HS-5 (cell line): ENCODE measurements at places on chromosomes 4 and X.
A peak's percentile ranks its signal among the peaks of the same experiment; 100 is the strongest.

GRCh38 chr4:85452058-85452731, 22.8 kb upstream of the ARHGAP24 start:
- no peak for DNase-seq

DNA sequence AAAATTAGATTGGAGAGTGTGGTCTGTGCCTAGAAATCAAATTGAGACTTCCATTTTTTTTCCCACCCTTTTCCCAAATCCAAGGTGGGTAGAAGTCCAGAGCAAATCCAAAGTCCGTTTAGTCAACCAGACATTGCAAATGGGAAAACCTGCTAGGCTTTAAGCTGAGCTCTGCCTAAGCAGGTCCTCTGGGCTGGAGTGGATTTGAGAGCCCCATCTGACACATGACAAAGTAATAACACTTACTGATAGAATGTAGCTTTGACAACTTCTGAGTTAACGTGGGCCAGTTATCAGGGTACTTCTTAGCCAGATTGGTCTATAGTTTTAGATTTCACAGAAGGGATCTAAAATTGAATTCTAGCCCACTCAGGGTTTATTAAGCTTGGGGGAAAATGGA, 242.3 kb downstream of the GALNTL6 start:
- DNase-seq = no peak

GRCh38 chr4:112801341-112801740, 164.4 kb downstream of the LARP7 start:
- no peak for DNase-seq

GRCh38 chr4:151555151-151555945, 146.4 kb downstream of the FHIP1A start:
- DNase-seq = no peak

- DNase-seq = no peak
Measured at GRCh38 chr4:142222127-142222526, 585.7 kb downstream of the IL15 start.

DNA sequence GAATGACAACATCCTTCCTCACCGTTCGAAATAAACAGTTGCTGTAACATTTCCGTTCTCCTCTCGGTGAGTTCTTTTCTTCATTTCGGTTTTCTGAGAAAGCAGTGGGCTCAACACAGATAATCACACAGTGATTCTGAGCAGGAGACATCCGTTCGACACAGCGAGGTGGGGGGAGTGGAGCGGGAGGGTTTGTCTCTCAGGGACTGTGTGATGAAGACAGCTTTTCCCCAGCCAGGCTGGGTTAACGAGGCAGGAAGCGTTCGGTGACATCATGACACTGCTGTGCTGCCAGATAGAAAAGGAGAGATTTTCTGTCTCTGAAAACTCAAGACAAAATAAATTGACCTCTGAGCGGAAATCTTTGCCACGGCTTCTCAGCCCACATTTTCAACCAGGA, 119.3 kb downstream of the CRLF2 start:
- no peak for DNase-seq

- DNase-seq = no peak
Measured at GRCh38 chr4:141132072-141132708, 1.1 kb downstream of the RNF150 start.

- no peak for DNase-seq
Measured at GRCh38 chrX:148784856-148785255, 284.4 kb downstream of the AFF2 start.

DNA sequence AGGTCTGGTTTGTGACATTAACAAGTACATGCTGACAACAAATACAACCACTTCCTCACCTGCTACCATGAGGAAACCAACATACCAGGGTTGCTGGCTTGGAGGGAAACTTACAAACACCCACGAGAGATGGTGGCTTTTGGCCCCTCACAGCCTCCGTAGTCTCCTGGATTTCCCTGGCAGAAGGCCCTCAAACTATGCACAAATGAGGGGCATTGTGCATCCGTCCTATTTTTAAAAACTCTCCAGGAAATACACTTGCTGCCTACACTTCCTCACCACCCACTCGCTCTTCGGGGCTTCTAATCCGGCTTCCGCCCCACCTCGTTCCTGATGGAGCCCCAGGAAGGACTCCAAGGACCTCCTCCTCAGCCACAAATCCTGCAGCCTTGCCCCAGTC, 355.0 kb upstream of the GATB start:
- DNase-seq = no peak

DNA sequence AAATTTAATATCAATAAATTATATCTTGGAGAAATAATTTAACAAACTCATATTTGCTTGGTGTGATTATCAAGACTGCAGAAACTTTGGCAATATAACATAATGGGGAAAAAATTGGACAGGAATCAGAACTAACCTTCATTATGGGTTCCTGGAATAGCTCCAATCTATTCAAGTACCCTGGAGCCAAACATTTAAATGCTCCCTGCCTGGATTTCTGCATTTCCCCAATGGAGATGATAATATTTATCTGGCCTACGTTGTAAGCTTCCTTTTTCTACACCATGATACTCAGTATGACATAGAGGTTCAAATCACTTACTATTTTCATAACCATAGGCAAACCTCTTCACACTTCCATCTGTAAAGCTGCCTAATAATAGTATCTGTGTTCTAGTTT, 326.8 kb downstream of the TRIML1 start:
- DNase-seq = no peak

DNA sequence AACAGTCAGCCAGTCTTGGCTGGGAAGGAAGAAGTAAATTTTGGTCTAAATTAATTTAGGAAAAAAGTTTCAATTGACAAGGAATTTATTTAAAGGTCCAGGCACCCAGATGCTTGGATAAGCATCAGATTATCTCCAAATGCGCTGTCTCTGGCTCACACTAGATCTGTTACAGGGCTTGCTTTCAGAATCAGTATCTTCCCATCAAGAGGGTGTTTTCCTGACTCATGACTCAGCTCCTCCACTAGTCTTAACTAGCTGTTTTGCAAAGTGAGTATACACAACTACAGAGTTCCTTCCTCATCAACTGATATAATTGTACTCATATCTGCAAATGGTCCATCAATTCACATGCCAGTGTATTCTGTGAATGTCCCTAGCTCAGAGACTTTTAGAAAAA, 482.1 kb upstream of the CPEB2 start:
- DNase-seq = no peak

- no peak for DNase-seq
Measured at GRCh38 chr4:145107126-145107525, 9.0 kb downstream of the ABCE1 start.

GRCh38 chr4:123077330-123077729, 154.9 kb upstream of the NUDT6 start:
- no peak for DNase-seq

GRCh38 chr4:37517326-37517725, 168.8 kb downstream of the RELL1 start:
- no peak for DNase-seq

- no peak for DNase-seq
Measured at GRCh38 chr4:140116442-140117104, 37.4 kb downstream of the MAML3 start.

DNA sequence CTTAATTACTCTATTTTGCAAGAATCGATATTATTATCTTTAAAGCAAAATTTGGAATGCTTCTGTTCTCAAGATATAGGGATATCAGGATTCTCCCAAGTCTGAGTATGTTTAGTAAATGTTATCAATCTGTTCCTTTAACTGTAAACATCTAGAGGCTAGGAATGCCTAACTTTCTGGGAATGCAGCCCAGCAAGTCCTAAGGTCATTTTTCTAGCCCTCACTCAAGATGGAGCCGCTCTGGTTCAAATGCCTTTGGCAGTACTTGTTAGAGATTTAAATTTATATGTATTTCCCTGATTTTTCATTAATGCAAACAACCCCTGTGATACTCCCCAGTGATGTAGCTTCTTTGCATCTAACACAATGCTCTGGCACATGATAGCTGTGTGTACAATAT, 623.8 kb upstream of the LCORL start:
- DNase-seq = no peak

- no peak for DNase-seq
Measured at GRCh38 chr4:70802928-70803580, 36.6 kb downstream of the GRSF1 start.

- DNase-seq = no peak
Measured at GRCh38 chrX:153625271-153626024, 21.6 kb upstream of the DUSP9 start.

GRCh38 chr4:65023081-65023480, 613.8 kb upstream of the TECRL start:
- DNase-seq = no peak

GRCh38 chr4:182555997-182556418, 312.8 kb downstream of the TENM3 start:
- DNase-seq = no peak

DNA sequence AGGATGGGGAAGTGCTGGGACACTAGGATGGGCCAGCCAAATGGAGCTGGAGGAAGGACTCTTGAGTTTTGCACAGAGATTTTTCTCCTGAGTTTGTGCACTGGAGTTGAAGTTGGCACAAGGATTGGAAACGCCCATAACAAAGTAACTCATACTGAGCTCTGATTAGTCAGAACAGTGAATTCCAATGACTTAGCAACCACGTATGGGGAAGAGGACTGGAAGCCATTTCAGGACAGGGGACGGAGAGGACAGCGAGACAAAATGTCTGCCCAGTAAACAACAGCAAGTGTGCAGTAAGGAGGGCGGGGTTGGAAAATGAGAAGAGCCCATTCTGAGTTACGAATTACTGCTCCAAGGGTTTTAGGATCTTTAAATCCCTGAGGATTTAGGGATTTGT, 5.9 kb downstream of the RIPPLY1 start:
- no peak for DNase-seq

DNA sequence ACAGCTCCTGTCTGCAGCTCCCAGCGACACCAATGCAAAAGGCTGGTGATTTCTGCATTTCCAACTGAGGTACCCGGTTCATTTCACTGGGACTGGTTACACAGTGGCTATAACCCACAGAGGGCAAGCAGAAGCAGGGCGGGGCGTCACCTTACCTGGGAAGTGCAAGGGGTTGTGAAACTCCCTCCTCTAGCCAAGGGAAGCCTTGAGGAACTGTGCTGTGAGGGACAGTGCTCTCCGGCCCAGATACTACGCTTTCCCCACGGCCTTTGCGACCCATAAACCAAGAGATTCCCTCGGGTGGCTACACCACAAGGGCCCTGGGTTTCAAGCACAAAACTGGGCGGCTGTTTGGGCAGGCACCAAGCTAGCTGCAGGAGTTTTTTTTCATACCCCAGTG, 218.9 kb downstream of the PPP3CA start:
- DNase-seq = no peak

- DNase-seq = no peak
Measured at GRCh38 chrX:74527350-74527749, 87.1 kb downstream of the RLIM start.

DNA sequence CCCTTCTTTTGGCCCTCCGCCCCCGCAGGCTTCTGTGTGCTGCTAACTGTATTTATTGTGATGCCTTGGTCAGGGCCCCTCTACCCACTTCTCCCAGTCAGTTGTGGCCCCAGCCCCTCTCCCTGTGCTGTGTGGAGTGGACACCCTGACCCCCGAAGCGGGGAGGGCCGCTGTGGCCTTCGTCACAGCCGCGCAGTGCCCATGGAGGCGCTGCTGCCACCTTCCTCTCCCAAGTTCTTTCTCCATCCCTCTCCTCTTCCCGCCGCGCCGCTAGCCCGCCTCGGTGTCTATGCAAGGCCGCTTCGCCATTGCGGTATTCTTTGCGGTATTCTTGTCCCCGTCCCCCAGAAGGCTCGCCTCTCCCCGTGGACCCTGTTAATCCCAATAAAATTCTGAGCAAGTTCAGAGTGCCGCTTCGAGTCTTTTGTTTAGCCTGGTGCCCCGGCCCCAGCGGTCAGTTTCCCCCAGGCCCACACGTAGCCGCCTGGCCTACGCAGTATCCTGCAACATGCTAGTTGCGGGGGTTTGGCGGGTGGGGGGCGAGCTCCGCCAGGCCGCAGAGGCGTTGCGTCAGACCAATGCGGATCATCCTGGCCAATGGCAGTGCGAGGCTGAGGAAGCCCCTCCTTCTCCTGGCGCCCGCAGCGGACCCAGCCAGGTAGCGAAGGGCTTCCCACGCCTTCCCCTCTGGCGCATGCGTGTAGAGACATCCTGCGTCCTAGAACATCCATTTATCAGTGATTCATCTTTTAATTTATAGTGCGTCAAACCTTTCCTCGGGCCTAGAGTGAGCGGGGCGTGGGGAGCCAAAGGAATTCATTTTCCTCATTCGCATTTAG, 5.6 kb upstream of the KANTR start:
- DNase-seq = no peak

GRCh38 chrX:68421636-68422035, 11.7 kb downstream of the OPHN1 start:
- no peak for DNase-seq

- DNase-seq = no peak
Measured at GRCh38 chr4:128459547-128459946, 171.9 kb upstream of the PGRMC2 start.

DNA sequence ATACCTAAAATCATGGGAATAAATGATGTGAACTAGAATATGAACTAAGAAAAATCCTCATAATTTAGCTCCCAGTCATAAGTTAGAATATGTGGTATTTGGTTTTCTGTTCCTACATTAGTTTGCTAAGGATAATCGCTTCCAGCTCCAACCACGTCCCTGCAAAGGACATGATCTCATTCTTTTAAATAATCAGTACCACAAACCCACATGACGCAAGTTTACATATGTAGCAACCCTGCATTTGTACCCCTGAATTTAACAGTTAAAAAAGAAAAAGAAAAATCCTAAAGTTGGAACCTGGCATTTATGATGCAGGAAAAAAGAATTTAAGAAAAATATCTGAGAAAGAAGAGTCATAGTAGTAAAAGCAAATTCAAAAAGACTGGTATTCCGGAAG, 13.3 kb downstream of the UBA6 start:
- peak; percentile 19 for DNase-seq

DNA sequence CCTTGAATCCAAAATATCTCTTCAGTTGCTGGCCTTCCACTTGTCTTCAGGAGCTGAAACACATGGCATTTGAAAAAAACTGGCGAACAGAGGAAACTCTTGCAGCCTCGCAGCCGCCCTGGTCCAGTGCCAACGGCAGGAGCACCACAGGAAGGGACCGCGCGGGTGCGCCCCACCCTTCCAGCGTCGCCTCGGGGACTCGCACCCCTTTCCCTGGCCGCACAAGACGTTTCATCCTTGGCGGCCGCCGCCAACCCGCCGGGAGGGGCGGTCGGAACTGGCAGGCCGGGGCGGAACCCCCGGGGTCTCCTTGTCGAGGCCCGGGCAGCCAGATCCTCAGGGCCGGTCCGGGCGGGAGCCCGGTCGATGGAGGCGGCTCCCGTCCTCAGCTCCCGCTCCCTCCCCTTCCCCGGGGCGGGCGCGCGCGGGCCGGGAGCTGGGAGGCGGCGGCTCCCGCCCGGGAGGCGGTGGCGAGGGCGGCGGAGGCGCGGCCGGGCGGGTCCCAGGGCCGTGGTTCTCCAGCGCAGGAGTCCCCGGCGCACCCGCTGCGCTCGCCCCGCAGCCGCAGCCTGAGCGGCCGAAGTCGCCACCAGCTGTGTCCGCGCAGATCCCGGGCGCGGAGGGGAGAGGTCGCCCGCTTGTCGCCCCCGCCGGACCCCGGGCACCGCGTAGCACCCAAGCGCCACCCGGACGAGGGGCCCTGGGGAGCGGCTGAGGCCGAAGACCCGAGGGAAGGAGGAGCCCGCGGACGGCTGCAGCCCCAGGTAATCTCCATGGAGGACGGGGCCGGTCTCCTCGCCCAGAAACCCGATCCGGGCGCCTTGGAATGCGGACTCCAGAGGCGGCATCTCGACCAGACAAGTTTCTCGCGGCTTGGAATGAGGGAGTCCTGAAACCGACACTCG, 886 bp upstream of the NDST3 start:
- peak; percentile 29 for DNase-seq
